ENCODE measurements at places on chromosomes 3 and 15.

- DNase-seq = no peak
Observed at GRCh38 chr15:74167891-74168331, 5.6 kb upstream of the ISLR start.

- DNase-seq = no peak
Observed at GRCh38 chr3:53357458-53357857, 10.1 kb upstream of the DCP1A start.

GRCh38 chr15:69540622-69541021 is 88.0 kb downstream of the RPLP1 start:
- DNase-seq = no peak

GRCh38 chr3:65172209-65172608 is 484.4 kb upstream of the ADAMTS9 start:
- no peak for DNase-seq

DNA sequence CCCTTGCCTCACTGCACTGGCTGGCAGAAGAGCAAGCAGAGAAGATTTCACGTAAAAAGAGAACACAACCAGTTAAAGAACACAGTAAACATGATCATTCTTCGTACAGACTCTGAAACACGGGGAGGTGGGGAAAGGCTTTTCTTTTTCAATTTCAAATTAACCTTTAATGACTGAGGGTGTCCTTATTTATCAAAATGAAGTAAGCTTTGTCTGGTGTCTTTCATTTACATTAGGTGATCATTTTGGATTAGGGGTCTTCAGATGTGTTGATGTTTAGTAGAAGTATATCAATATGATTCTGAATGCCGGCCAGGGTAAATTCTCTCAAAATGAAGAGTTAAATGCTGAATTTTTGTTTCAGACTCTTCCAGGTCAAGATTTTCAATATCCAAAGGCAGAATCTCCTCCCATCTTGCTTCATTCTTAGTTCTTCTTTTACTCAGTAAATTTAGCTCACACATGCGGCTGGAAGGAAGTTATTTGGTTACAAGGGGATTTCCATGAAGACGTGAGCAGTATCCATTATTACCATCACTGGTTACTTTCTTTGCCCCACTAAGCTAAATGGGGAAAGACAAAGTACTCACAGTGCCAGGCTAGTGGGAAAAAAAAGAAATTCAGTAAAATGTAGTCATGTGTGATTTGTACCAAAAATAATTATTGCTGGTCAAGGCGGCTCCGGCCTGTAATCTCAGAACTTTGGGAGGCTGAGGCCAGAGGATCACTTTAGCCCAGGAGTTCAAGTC is 272.2 kb upstream of the NR2F2 start:
- no peak for DNase-seq

GRCh38 chr3:129604767-129605166 is 1.7 kb downstream of the PLXND1 start:
- no peak for DNase-seq

DNA sequence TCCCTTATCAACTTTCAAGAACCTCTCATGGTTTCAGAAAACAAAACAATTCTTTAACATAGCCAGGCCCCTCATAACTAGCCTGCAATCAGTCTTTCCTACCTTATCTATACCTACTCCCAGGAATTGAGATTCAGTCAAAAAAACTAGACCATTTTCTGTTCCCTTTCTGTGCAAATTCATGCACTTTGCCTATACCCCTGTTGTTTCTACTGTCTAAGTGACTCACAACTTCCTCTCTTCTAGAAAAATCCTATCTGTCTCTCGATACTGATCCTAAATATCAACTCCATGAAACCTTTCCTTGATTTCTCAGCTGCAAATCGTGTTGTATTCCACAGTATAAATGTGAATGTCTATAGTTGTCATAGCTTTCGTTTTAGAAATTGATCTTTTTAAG is 10.9 kb upstream of the IL1RAP start:
- DNase-seq = no peak

DNA sequence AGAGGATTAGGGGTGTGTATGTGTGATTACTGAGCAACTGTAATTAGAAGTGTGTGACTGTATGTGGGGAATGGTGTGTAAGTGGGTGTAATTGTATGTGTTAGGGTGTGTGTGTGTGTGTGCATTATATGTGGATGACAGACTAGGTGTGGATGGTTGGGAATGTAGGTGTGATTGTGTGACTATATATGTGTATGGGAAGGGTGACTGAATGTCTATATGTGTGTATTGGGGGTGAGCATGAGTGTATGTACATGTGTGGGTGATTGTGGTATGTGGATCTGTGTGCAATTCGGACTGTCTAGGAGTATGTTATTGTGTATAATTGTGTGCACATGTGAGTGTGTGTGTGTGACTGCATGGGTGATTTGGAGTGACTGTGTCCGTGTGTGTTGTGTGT is 43.2 kb upstream of the SMAD6 start:
- DNase-seq = no peak

- no peak for DNase-seq
Observed at GRCh38 chr3:171733561-171733960, 76.7 kb downstream of the PLD1 start.

- DNase-seq = no peak
Observed at GRCh38 chr3:14307656-14308302, 94.6 kb upstream of the SLC6A6 start.

- DNase-seq = no peak
Observed at GRCh38 chr15:75123395-75123794, 78.3 kb upstream of the C15orf39 start.

GRCh38 chr3:115986555-115987207 is 363.4 kb downstream of the GAP43 start:
- no peak for DNase-seq

DNA sequence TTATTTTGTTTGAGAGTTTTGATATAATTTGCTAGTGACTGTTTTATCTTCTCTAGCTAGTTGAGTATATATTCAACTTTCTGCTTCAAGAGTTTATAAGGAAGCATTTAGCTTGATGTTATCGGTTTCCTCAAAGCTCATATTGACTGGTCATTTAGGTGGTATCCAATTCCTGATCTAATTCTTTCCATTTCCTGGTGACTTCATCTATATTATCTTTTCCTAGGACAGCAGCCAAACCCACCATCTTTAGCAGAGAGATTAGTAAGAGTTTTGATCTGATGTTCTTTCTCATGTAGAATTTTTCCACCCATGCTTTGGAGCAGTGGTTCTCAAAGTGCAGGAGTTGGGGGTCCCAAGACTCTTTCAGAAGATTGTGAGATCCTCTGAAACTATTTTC is 148.6 kb upstream of the STT3B start:
- no peak for DNase-seq

GRCh38 chr15:64349375-64349774 is 6.6 kb downstream of the CSNK1G1 start:
- no peak for DNase-seq

DNA sequence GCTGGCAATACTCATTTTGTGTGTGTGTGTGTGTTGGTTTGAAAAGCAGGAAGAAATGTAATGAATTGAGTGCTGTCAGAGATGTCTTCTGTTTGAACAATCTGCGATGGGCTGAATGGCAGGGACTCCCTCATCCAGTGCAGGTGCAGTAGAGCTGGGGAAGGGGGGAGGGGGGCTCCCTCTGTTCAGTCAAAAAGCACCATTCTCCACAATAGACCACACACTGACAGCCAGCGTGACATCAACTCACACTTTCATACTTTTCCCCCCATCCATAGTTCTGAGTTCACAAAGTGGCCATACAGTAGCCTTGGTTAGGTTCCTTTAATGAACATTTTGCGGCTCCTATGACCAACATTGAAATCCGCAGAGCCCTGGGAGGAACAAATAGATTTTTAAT is 10.4 kb downstream of the SOX2 start:
- no peak for DNase-seq

DNA sequence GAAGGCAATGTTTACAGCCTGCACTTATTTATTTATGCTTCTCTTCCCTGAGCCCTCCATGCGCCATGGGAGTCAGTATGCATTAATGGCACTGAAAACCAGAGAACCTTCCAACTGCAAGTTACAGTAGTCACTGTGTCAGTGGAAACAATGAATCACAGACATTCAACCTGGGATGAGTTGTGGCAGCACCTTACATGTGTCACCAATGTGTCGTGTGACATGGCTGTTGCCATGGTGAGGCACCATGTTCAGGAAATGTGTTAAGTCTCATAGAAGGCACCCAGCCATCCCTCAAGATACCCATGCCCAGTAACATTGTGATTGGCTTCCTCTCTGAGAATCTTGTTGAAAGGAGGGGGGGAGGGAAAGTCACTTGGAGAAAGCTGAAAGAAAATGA is 105.0 kb downstream of the FOXP1 start:
- DNase-seq = peak; percentile 70

DNA sequence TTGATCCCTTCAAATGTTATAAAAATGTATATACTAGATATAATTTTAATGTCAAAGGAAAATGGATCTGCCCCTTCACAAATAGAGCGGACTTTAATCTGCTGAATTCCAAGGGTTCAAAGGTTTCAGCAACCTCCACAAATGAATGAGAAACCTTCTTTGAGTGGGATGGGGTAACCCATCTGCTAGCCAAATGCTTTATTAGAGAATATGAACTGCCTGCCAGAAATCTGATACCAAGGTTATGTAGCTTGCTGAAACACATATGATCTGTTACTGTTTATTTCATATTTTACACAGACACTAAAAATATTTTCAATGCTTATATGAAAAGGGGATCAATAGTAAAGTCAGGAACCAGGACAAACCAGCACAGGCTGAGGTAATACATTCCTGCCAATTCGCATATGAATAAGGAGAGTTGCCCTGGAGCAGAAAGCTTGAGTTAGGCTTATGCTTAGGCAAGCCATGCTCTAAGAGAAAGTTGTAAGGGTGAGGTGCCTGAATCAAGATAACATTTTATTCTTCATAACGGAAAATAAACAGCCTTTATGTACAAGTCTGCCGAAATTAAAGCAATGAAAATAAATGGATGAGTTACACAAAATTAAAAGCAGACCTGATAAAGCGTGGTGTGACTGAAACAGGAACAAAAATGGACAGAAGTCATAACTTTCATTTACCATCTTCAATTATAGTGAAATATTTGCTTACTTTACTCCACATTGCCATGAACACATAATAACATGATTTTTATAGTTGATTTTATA is 26.5 kb downstream of the PLOD2 start:
- DNase-seq = no peak

DNA sequence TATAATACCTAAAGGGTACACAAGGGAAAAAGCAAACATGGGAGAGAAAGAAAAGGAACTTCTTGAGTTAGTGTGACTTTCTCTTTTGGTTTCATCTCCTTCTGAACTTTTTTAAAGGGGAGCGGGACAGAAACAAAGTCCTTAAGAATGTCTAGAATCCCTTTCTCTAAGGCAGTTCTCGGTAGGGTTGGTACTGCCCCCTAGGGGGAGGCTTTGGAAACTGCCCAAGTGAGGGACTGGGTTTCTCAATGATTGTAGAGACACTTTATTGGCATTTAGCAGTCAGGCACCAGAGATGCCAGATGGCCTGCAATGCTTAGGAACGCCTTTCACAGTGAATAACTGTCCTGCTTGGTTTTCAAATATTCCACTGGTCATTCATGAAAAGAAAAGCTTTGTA is 172.7 kb downstream of the WDR72 start:
- DNase-seq = peak; percentile 19

DNA sequence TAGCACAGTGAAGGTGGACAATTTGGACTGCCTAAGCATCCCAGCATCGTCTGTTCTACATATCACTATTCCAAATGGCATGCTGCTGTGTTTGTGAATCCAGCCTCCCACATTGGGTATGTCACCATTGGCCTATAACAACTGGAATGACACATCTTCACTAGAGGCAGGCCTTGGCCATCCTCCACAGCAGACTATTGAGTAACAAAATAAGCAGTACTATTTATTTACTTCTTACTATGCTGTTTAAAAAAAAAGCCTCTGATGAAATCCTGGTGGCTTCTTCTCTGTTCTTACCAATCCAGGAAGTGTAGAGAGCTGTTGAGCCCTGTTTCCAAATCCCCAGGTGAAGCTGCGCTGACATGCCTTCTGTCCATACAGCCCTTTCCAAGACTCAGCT is 30.6 kb upstream of the CERS3 start:
- no peak for DNase-seq

DNA sequence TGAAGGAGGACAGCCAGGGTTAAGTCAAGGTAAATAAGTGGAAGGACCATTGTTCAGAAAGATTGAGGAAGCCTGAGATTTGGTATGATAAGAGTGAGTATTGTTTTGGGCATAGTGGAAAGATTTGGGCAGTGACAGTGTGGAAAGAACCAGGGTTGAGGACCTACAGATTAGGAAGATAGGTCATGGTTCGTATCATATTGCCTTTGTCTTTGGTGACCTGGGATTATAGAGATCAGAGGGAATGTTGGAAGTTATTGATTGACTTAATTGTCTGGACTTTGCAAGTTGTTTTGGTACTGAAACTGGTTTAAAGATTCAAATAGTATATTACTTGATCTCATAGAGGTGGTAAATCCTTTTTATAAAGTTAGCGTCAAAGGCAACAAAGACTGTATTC is 23.1 kb upstream of the MGA start:
- DNase-seq = no peak

GRCh38 chr15:36742696-36743095 is 163.3 kb downstream of the CDIN1 start:
- no peak for DNase-seq

DNA sequence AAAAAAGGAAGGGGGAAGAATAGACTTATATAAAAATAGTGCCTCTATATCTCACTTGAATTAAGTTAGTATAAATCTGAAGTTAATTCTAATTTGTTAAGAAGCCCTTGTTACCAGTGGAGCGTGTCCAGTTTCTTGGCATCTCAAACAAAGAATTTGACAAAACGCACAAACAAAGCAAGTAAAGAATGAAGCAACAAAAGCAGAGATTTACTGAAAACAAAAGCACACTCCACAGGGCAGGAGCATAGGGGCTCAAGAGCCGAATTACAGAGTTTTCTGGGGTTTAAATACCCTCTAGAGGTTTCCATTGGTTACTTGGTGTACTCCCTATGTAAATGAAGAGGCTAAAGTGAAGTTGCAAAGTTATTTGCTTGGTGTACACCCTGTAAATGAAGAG is 34.0 kb upstream of the GK5 start:
- no peak for DNase-seq

DNA sequence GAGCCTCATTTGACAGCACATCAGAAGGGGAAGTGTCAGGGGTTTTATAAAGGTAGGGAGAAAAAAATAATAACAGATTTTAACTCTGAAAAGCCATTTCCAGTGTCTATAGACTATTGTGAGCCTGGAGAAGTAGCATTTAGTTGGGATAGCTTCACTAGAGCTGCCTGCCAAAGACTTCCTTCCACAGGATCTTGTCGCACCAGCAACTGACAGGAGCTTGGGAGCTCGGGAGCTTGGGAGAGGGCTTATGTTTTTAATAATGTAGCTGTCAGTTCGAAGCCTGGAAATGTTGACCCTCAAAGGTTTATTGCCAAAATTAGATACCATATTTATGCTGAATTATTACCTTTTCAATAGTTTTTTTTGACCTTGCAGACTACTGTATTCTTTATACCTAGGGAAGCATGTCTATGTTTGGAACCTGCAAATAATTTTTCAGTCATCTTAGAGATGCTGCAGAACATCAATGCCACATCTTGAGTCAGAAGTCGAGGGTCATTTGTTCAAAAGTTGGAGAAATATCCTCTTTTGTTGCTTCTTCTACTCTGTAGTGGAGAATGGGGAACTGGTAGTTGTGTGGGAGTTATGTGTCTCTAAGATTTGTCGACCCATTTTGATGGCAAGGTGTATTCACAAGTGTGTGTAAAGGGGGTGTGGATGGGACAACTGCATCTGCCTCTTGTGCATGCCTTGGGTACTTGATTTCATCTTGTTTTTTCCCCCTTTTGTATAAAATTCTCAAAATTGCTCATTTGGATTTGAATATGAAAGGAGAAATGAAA is 41.7 kb downstream of the ARPP21 start:
- no peak for DNase-seq
